ENCODE measurements at places on chromosomes 11 and 22. TPM values are rescaled to one million over a fixed set of nuclear protein-coding genes. Genes with fewer than 3 reads are reported as not detected.

Gene CYP2D6
- total RNA-seq, result 0.97 TPM

Gene CCDC87
- total RNA-seq, result 0.28 TPM

Gene SAA2
- total RNA-seq, result not detected

Gene ACTN3
- 0.18 TPM for total RNA-seq

Gene SLC37A2
- 1.3 TPM for total RNA-seq

Gene ART1
- not detected for total RNA-seq

Gene CDON
- 3.5 TPM for total RNA-seq

Gene C11orf91
- 1.4 TPM for total RNA-seq

Gene LIF
- 0.35 TPM for total RNA-seq

Gene KDM4D
- 1.0 TPM for total RNA-seq

Gene HDHD5
- total RNA-seq, result 28.1 TPM

Gene MUC15
- total RNA-seq, result not detected

Gene TNKS1BP1
- 93.6 TPM for total RNA-seq

Gene MUC5B
- not detected for total RNA-seq

Gene ABTB2
- total RNA-seq, result 0.25 TPM

Gene VPREB3
- total RNA-seq, result not detected

Gene OR52E8
- total RNA-seq, result not detected

Gene NNMT
- total RNA-seq, result 300 TPM

Gene OSBPL5
- 37.7 TPM for total RNA-seq

Gene AHNAK
- total RNA-seq, result 436 TPM

Gene EEF1G
- total RNA-seq, result 1,345 TPM

Gene NLRP6
- total RNA-seq, result not detected

Gene CEND1
- 0.40 TPM for total RNA-seq

Gene ADSL
- 86.2 TPM for total RNA-seq

Gene CEP126
- 9.1 TPM for total RNA-seq

Gene KCNJ1
- total RNA-seq, result not detected

Gene CNTF
- 2.9 TPM for total RNA-seq

Gene RBMXL2
- 0.51 TPM for total RNA-seq

Gene CD151
- 515 TPM for total RNA-seq

Gene OR51Q1
- not detected for total RNA-seq

Gene KDM4E
- not detected for total RNA-seq

Gene TECTA
- 0.28 TPM for total RNA-seq

Gene CHRNA10
- 3.0 TPM for total RNA-seq
